ENCODE measurements at places on chromosomes 2 and 18. TPM values are rescaled to one million over a fixed set of nuclear protein-coding genes. Genes with fewer than 3 reads are reported as not detected.

- DNase-seq: no peak
These were observed 94.5 kb downstream of the SNTG2 start for GRCh38 chr2:1045109-1045508.

- no peak for DNase-seq
These were observed 105.1 kb upstream of the MSH2 start for GRCh38 chr2:47297767-47298425.

DNA sequence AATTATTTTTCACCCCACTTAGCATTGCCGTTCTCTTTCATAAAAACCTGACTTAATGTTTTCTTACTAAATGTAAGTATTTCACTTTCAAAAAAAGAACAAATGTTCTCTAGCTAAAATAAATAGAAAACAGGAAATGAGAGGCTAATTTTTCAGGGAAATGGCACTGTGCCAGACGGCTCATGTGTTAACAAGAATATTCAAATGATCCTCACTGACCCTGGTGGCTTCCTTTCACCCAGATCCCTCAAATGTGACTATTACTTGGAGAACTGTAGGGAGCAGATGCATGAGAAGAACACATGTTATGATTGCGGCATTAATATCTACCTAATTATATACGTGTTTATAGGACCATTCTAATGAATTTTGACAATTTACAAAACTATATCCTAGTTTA is 827.7 kb downstream of the SOCS6 start:
- no peak for DNase-seq

DNA sequence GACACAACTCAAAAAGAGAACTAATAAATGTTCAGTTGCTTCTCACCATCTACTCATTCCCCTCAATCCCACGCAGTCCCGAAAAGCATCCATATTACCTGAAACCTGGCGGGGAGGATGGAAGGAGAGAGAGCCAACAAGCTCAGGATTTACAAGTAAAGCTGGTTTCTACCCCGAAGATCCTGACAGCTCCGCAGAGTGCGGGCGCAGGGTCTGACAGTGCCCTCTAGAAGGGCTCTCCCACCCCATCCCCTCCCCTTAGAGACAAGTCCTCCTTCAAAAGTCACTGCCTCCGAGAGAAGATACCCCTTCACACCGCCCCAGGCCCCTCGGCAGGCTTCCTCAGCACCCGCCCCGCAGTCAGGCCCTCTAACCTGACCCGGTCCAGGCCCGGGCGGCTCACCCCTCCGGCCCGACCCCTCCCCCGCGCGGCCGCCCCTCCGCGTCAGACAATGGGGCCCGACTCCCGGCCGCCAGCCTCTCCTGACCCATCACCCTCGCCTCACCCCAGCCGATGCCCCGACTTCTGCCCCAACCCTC is 550 bp downstream of the RAB1A start:
- no peak for DNase-seq

DNA sequence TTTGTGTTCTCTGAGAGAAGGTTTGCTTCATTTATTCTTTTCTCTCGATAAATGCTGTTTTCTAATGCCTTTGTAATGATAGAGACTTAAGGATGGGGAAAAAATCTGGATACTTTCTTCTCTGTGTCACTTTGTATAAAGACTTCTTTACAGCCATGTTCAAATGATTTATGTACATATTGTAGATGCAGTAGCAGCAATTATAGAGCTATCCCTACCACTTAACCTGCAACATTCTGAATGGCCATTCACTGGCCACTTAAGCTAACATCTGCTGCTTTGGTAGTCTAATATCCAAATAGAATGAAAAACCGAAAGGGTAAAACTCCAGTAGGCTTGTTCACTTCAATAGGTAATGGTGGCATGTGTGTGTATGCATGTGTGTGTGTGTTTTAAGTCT is 97.8 kb downstream of the CSRNP3 start:
- DNase-seq: no peak

DNA sequence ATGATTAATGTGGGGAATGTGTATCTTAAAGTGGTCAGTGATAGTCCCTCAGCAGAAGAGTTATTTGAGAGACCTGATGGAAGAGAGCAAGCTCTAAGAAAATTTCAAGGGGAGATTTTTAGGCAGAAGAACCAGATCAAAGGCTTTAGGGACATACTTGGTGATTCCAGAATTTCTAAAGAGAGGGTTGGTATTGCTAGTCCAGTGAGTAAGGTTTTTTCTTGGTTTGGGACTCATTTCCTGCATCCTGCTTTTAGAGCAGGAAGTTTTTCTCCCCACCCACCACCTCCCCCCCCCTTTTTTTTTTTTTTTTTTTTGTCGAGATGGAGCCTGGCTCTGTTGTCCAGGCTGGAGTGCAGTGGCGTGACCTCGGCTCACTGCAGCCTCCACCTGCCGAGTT is 42.7 kb upstream of the DYSF start:
- no peak for DNase-seq

DNA sequence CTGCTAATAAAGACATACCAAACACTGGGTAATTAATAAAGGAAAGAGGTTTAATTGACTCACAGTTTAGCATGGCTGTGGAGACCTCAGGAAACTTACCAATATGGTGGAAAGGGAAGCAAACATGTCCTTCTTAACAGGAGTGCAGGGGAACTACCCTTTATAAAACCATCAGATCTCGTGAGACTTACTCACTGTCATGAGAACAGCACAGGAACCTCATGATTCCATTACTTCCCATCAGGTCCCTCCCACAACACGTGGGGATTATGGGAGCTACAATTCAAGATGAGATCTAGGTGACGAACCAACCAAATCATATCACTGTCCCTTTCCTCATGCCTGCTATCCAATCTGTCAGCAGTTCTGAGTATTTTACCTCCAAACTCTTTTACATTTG is 586.7 kb downstream of the TDRD15 start:
- no peak for DNase-seq

GRCh38 chr2:100321179-100321865 is 979 bp downstream of the LONRF2 start:
- no peak for DNase-seq

GRCh38 chr2:25388491-25388890 is 46.8 kb upstream of the DNMT3A start:
- DNase-seq: no peak

DNA sequence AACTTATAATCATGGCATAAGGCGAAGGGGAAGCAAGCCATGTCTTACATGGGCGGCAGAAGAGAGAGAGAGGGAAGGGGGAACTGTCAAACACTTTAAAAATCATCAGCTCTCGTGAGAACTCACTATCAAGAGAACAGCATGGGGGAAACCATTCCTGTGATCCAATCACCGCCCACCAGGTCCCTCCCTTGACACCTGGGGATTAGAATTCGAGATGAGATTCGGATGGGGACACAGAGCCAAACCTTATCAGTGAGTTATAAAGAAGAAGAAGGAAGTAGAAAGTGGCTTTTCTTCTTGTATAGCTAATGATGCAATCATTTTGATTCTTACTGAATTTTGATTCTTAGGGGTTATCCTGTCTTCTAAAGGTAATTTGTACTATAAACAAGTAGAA is 51.4 kb downstream of the SMCHD1 start:
- no peak for DNase-seq

DNA sequence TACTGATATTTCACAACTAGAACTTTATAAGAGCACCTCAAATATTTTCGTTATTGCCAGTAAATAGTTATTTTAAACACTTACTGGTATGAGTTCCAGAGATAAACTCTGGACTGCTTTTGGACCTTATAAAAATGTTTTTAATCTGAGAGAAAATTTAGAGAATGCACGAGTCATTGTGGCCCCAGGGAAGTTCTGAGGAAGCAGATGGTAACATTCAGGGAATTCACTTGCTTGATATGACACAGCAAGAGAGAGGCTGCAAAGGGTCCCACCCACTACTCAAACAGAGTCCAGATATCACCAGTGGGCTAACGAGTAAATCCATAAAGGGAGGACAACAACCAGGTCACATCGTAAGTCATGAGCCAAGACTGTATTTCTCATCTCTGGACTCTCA is 526.8 kb downstream of the TDRD15 start:
- no peak for DNase-seq

- no peak for DNase-seq
These were observed 57.3 kb upstream of the TANK start for GRCh38 chr2:161102770-161103450.

- no peak for DNase-seq
These were observed 831.1 kb downstream of the GALR1 start for GRCh38 chr18:78080761-78081160.

DNA sequence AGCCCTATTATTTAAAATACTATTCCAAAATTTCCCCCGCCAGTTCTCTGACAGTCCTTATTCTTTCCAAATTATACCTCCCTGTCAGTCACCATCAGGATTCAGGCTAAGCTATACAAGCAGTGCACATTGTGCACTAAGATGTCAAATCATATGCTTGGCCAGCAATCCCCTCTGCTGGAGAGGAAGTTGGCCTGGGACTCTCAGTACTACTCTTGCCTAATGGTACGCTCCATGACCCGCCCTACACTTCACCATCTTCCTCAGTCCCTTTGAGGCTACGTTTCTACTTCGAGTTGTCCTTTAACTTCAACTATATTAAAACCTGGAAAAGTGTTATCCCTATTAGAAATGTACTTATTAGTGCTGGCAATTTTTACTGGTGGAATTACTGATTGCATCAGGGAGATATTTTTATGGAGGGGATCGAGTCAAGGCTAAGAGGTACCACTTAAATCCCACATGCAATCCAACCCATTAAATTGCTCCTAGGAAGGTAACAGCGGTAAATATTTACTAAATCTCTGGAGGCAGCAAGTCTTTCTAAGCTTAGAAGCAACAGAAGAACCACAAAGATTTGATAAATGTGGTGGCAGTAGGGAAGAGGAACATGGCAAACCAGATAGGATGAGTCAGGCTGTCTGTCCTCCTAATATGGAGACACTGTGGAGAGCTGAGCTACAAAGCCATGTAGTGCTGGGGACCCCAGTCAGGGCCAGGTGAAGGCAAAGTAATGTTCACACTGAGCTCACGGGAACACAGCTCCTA is 2.7 kb downstream of the USP40 start:
- no peak for DNase-seq

DNA sequence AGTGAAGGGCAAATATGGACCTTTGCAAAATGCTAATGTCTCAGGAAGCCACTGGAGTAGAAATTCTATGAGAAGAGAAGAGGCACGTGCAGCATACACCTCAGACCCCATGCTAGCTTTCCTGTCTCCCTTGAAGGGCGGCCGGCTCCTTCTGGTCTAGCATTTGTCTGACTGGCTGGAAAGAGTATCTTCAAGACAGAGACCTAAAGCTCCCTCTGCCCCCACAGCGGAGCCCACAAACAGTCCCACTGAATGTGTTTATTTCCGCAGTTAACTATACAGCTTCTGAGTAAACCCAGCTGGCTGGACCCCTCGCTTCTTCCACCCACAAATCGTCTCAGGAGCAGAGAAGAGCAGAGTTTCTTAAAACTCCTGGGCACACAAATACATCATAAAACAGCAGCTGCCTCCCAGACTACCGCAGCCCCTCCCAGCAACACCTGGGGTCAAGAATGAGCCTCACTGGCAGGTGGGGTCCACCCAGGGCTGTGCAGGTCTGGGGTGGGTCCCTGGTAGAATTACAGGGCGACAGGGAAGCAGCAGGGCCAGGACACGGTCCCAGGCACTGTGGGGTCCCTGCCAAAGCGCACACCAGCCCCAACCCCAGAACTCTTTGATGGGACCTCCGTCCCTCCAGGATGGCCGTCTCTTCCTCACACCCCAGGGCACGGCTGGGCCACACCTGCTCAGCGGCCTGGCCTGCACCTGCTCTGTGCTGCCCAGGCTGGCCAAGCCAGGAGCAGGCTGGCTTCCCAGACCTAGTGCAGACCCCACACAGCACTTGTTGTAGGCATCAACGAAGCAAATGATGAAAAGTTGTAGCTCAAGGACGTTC is 103.8 kb downstream of the PXDN start:
- no peak for DNase-seq

GRCh38 chr2:101788565-101788964 is 91.1 kb downstream of the MAP4K4 start:
- no peak for DNase-seq

- DNase-seq: no peak
These were observed 74.6 kb upstream of the UBXN4 start for GRCh38 chr2:135667045-135667444.

C2orf66 gene
- total RNA-seq: 0.32 TPM

COL5A2 gene
- total RNA-seq: 964 TPM

SEMA4C gene
- total RNA-seq: 27.4 TPM

CNDP1 gene
- total RNA-seq: 0.16 TPM

GPR35 gene
- total RNA-seq: 0.63 TPM

MYCN gene
- 3.3 TPM for total RNA-seq

ALPG gene
- not detected for total RNA-seq

ALPP gene
- total RNA-seq: not detected

DCTN1 gene
- 62.1 TPM for total RNA-seq
